ENCODE measurements at places on chromosomes 16 and 17.

GRCh38 chr16:11398136-11398535 is 52.9 kb downstream of the RMI2 start:
- peak; percentile 72 for DNase-seq

DNA sequence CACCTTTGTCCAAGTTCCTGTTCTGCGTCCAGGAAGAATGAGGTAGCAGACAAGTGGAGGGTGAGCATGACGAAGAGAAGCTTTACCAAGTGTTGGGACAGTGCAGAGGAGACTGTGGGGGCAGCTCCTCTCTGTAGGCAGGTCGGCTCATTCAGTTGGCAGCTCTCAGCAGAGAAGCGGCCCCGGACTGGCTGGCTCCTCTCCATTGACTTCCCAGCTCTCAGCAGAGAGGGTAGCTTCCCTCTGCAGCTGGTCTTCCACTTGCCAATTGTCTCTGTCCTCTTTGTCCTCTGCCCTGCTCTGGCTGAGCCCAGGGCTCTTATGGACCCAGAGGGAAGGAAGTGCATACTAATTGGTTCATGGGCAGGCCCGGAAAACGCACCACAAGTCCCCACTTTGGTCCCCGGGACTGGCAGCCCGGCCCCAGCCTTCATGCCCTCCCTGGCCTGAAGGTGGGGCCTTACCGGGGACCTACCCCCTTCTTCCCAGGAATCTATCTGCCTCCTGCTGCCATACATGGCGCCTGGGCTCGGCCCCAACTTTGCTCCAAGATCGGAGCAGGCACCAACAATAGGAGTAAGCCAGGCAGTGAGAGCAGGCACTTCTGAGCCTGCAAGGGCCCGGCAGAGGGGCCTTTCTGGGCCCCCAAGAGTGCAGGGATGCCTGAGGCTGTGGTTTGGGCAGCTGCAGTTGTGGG is 10.1 kb downstream of the KCTD5 start:
- DNase-seq, result no peak

- no peak for DNase-seq
These were observed 54.6 kb downstream of the PRKCA start for GRCh38 chr17:66357037-66357436.

- DNase-seq, result no peak
These were observed 38.8 kb downstream of the IST1 start for GRCh38 chr16:71933913-71934695.

DNA sequence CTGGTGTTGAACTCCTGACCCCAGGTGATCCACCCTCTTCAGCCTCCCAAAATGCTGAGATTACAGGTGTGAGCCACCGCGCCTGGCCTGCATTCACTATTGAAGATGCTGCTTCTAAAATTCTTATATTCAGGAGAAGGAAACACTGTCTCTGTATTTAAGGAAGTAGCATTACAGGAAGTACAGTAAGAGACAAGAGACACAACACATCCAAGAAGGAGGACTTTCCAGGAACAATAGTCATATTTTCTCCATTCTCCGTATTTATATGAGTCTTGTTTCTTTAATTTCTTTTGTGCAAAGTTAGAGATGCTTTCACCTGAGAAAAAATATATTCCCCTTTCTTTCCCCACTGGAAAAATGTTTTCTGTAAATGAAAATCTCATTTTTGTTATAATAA is 18.3 kb upstream of the ABCA3 start:
- DNase-seq, result no peak

GRCh38 chr16:1134776-1135458 is 18.0 kb upstream of the CACNA1H start:
- DNase-seq, result no peak

DNA sequence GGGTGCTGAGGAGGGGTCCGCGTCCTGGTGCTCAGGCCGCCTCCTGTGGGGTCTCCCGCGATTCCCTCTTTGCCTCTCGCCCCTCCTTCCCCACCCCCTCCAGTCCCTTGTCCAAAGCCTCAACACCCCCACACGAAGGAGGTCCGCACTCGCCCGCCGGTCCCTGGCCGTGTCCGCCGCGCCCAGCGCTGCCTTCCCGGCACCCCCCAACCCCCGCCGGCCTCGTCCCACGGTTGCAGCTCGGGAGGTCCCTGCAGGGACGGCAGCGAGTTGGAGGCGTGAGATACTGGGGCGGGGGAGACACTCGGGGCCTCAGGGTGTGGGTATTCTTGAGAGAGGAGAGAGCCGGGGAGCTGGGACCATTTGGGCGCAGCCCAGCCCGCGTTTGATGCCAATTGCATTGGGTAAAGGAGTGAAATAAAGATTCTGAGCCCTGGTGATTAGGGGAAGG is 468 bp downstream of the FLYWCH2 start:
- no peak for DNase-seq

DNA sequence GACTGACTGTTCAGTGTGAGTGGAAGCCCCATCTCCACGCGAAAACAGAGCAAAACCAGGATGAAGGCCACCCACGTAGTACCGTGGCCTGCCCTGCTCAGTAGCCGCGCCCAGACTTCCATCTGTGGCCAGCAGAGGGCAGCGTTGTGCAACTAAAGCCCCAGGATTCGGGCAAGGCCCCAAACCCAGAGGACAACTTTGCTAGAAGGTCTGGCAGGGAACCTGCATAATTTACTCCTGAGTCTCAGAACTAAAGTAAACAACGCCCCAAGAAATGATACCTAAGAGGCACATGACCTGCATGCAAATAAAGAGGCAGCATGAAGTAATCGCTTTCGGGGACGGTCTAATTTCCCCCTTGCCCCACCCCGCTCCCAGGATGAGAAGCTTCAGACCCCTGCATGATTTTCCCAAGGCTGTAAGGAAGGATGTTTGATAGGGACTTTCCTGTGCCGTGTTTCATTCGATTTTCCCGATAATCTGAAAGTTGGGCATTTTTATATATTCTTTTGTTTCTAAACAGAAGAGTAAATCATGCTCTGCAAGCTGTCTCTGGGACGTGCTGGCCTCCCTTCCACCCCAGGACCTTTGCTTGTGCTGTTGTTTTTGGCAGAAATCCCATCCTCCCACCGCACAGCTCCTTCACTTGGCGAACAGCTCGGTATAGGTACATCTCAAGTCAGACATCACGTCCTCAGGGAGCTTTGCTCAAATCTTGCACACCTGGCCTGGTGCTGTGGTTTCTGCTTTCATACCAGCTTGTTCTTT is 18.6 kb downstream of the HSBP1 start:
- peak; percentile 94 for DNase-seq

DNA sequence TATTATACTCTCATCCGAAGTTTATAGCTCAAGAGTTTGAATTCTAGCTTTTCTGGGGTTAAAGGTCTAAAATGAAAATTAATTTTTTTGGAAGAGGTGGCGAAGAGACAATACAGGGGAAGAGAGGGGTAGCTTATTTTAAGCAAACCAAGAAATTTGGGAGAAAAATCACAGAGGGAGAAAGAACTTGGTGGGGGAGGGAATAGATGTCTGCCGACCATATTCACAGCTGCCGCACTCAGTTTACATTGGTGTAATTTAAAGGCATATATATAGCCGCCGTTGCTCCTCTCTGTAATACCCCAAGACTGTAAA is 6.5 kb upstream of the ZFHX3 start:
- no peak for DNase-seq

DNA sequence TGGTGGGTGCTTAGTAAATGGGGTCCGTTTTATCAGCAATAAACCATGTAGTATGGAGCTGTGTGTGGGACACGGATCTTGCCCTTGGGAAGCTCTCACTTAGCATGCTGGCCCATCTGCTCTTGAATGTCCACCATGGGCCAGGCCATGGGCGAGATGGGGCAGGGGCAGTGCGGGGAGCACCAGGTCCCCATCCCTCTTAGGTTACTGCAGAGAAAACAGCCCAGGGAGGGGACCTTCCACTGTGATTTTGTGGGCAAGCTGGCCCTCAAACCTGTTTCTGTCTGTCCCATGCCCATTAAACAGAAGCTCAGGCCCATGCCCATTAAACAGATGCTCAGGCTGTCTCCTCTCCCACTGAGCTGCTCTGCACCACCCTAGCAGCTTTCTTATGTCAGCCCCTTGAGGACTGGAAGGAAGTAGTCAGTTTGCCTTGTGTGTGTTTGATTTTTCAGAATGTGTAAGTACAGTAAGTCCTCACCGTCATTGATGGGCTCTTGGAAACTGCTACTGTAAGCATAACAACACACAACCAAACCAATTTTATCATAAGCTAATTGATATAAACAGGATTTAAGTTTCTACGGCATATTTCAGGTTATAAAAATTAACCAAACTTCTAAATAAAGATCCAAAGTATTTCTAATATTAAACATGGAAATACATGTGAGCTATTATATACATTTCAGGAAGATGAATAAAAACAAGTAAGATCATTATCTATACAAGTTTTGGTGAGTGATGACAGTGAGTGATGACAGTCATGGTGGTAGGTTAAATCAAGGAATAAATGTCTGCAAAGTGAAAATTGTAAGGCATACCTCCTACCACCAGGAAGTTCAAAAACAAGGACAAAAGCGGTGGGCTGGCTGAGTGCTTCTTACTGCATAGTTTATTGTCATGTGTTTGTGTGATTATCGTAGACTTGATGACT is 11.5 kb downstream of the MPRIP start:
- no peak for DNase-seq

DNA sequence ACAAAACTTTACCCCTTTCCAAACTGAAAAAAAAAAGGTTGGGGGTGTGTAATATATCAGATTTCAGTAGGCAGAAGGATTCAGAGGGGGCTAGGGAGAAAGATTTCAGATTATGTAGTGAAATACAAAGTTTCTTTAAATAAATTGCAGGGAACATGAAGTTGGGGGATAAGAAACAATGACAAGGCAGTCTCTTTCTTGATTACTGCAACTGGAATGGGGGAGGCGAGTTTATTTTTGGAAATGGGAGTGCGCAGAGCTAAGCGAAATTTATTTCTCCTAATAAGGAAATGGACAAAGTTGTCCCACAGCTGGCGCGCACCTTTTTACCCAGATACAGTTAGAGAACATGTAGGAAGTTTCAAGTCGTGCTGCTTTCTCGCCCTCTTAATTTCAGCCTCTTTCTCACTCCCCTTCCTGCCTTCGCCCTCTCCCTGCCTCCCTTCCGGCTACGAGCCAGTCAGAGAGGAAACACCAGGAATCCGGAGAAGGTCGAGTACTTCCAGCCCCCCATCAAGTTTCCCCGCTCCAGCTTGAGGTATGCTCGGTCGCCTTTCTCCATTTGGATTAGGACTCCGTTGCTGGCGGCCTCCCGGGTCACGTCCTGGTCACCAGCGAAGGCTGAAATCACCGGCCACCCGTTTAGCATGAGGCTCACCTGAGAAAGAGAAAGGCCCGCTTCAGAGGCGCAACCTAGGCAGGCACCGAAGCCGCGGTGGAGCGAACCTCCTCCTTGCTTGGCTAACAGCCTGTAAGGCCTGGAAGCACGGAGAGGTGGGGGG is 2.5 kb downstream of the CBLN1 start:
- DNase-seq, result no peak

- DNase-seq, result no peak
These were observed 15.1 kb downstream of the FAM117A start for GRCh38 chr17:49748791-49749190.

GRCh38 chr17:43579566-43580140 is 33.5 kb upstream of the ETV4 start:
- no peak for DNase-seq

DNA sequence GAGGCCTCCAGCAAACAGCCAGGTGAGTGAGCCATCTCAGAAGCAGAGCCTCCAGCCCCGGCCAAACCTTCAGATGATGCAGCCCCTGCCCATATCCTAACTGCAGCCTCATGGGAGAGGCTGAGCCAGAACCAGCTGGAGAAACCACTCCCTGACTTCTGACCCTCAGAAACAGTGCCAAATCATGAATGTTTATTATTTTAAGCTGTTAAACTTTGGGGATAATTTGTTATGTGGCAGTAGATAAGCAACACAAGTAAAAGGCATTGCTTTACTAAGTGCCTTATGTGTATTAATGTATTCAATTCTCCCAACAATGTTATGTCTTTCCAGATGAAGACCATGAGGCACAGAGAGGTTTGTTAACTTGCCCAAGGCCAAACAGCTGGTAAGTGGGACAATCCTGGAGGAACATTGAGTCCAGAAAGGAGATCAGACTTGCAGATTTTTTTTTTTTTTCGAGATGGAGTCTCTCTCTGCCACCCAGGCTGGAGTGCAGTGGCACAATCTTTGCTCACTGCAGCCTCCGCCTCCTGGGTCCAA is 59.6 kb downstream of the SOCS1 start:
- DNase-seq, result no peak

DNA sequence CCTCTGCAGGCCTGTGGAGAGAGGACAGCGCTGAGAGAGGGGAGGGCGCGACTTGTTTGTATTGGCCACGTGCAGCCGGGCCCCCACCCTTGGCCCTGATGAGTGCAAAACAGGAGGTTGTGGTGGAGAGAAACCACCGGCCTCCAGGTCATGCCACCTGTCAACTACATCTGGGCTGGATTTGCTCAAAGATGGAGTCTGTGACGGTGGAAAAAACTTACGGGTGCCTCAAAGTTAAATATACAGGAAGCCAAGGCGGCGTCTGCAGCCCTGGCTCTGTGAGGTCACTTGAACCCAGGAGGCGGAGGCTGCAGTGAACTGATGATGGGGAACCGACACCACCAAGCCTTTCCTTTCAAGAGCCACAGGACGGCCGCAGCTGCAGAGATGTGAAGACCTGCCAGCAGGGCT is 15.7 kb downstream of the C16orf74 start:
- DNase-seq, result peak; percentile 89

DNA sequence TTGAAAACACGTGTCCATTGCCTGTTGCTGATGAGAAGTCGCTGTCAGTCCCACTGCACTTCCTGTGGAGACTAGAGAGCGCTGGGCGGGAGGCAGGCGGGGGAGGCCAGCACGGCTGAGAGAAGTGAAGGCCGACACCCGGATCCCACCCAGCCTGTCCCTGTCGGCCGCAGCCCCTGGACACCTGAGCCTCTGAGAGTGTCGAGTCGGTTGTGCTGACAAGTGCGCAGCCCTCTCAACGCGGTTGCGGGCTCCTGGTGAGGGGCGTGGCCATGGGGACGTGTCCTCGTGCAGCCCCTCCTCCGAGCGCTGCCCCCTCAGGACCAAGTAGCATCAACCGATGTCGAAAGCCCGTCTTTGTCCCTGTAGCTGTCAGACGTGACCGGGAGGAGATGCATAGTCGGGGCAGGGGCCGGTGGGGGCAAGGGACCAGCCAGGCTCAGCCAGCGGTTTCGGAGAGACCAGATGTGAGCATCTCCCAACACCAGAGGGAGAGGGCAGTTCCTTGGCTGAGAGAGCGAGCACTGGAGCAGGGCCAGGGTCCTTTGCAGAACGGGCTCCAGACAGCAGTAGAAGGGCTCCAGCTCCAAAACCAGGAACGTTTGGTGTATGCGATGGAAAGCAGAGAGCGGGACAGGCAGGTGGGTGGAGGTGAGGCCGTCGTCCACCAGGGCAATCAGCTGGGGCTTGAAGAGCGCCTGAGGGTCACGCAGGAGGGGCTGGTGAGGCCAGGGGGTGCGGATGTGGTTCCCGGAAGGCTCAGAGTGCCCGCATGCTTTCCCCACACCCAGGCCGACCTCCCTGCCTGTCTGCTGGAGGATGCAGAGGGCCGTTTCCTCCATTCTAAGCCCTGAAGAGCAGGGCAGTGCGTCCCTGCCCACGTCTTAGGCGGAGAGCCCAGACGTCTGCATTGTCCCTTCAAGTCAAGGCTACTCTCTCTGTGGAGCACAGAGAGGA is 43.3 kb upstream of the CHMP6 start:
- peak; percentile 67 for DNase-seq
